ENCODE measurements at places on chromosomes 1 and 21.

- no peak for DNase-seq
Observed at GRCh38 chr1:154886281-154887015, 16.4 kb upstream of the KCNN3 start.

GRCh38 chr1:210464519-210465039 is 135.9 kb downstream of the HHAT start:
- DNase-seq, result no peak

DNA sequence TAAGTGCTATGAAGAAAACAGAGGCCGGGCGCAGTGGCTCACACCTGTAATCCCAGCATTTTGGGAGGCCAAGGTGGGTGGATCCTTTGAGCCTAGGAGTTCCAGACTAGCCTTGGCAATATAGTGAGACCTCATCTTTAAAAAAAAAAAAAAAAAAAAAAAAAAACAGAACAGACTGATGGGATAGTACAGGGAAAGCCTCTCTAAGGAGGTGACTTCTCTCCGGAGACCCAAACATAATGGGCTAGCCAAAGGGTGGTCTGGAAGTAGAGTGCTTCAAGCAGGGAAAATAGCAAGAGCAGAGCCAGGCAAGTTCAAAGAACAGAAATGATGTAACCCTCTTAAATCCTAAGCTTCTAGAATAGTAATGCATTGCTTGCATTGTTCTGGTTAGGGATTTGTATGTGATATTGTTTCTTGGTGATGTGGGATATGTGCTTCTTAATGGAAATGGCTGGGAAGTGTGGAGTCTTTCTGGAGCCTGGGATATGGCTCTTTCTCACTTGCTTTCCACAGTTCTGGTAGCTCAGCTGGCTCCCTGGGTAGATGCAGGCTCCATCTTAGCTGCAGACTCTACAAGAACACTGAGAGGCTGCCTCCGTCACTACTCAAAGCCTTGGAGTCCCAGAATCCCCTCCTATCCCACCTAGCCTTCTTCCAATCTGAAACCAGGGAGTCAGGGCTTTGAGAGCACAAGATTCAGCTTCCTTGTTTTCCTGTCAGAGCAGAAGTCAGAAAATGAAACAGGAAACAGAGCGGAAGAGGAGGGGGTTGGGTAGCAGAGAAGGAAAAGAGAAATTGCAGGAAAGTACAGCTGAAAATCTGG is 1.9 kb upstream of the PIGV start:
- DNase-seq, result peak; percentile 18

DNA sequence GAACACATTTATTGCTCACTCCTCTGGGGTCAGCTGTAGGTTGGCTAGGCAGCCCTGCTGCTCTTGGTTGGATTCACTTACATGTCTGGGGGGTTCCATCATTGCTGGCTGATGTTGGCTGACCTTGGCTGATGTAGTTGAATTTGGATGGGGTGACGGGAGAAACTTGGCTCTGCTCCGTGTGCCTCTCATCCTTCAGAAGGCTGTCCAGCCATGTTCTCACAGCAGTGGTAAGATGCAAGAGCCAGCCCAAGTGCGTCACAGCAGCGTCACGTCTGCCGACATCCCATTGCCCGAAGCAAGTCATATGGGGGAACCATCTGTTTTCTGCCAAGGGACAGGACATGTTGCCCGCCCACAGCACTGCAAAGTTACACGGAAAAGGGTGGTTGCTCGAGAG is 613.5 kb downstream of the MATN1 start:
- no peak for DNase-seq

- no peak for DNase-seq
Observed at GRCh38 chr1:53183095-53183990, 13.3 kb upstream of the CPT2 start.

GRCh38 chr1:228772516-228773212 is 37.4 kb downstream of the RHOU start:
- no peak for DNase-seq

DNA sequence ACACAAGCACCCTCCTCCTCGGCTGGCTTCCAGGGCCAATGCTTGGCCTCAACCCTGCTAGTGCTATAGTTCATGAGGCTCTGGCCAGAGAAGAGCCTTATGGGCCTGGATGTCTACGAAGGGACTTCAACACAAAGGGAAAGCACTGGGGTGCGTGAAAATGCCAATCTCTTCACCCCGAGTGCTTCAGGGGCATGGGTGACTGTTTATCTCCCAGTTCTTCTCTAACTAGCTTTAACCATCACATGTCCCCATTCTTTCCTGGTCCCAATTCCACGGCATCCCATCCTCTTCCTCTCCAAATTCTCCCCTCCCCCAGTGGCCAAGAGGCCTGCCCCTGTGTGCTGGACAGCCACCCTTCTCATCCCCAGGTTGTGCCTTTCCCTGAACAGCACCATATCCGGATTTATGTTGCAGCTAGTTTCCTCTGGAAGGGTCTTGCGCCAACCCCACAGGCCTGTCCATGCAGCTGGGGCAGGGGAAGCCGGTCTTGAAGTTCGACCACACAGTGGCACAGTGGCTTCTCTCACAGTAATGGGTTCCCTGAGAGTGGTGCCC is 16.7 kb downstream of the ABCA4 start:
- no peak for DNase-seq

GRCh38 chr1:214393086-214393485 is 112.1 kb downstream of the SMYD2 start:
- DNase-seq, result no peak

DNA sequence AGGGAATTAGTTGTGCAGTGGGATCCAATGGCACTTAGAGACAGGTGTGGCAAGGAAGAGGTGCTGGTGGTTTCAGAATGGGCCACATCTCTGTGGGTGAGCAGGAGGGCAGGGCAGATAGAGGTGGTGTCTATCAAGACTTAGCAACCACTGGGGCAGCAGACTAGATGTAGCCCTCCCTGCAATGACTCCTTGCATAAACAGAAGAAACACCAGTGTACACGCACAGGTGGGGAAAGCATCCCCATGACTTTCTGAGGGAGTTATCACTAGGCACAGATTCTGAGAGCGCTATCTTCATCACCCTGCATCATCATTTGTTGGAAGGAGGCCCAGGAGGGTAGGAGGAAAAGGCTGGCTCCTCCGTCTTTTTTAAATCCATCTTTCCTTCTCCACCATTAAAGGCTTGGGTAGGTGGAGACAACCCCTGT is 58.4 kb downstream of the PLXNA2 start:
- no peak for DNase-seq

DNA sequence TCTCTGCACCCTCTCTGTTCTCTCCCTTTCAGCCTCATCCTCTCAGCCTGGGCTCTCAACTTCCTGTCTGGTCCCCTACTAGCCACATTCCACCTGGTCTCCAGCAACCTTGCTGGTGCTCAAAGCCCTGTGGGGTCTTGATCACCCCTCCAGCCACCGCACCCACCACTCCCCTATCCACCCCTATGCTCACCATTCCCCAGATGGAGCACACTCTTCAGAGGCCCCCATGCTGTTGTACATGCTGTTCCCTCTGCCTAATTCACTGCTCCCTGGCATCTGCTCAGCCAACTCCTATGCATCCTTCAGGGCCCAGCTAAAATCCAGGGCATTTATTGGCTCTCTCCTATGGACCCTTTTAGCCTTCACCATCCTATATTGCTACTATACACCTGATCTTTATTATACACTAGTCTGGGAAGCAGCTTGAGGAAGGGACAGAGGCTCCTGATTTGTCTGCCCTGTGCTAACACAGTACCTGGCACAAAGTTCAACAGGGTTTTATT is 81.0 kb downstream of the GLIS1 start:
- DNase-seq, result no peak

- DNase-seq, result no peak
Observed at GRCh38 chr1:34726861-34727260, 28.0 kb upstream of the GJB5 start.

DNA sequence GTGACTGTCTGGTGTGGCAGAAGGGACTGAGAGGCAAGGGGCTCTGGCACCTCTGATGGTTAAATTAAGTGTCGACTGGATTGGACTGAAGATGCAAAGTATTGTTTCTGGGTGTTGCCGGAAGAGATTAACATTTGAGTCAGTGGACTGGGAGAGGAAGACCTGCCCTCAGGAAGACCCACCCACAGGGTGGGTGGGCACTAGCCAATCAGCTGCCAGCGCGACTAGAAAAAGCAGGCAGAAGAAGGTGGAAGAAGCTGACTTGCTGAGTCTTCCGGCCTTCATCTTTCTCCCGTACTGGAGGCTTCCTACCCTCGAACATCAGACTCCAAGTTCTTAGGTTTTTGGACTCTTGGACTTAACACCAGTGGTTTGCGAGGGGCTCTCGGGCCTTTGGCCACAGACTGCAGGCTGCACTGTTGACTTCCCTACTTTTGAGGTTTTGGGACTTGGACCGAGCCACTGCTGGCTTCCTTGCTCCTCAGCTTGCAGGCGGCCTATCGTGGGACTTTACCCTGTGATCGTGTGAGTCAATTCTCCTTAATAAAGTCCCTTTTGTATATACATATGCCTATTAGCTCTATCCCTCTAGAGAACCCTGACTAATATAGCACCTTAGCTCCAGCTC is 79.6 kb downstream of the KAZN start:
- no peak for DNase-seq

DNA sequence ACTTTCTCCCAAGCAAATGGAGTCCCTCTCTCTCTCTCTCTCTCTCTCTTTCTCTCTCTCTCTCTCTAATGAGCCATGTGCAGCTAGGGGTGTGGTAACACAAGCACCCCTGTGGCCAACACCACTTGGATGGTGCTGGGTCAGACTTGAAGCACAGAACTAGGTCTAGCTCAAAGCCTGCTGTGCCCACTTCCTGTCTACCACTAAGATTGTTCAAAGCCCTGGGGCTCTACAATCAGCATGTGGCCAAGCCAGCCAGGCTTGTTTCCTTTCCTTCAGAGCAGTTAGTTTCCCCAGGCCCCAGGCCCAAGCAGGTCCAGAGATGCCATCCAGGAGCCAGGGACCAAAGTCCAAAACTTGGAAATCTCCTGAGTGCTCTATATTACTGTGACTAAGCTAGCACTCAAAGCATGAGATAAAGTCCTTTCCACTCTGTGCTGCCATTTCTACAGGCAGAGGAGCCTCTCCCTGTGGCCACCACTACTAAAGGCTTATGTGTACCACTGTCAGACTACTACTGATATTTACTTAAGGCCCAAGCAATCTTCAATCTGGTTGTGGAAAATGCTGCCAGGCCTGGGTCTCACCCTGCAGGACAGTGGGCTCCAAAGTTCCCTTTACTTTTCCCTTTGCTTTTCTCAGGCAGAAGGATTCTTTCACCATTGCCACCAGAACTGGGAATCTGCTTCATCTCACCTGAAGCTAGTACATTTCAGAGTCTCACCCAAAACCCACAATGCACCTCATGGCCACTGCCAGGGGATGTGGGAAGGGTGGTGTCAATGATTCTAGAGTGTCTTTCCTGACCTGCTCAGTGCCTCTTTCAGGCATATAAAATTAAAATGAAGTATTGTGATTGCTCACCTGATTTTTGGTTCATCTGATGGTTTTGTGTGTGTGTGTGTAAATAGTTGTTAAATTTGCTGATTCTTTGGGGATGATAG is 999.5 kb downstream of the NCAM2 start:
- DNase-seq, result no peak

DNA sequence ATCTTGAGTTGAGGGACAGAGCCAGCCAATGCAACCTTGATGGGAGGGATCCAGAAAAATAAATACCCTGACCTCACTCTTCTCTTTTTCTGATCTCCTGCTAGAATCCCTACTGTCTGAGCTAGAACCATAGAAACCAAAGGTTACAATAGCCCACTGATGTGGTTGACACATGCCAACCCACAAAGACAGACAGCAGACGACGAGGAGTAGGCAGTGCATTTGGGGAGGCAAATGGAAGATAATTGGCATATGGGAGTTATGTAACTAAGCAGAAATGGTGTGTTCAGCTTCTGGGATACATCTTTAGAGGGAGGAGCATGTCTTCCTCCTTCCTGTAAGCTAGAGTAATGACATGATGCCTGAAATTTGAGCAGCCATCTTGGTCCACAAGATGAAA is 171.7 kb upstream of the FGGY start:
- DNase-seq, result no peak

DNA sequence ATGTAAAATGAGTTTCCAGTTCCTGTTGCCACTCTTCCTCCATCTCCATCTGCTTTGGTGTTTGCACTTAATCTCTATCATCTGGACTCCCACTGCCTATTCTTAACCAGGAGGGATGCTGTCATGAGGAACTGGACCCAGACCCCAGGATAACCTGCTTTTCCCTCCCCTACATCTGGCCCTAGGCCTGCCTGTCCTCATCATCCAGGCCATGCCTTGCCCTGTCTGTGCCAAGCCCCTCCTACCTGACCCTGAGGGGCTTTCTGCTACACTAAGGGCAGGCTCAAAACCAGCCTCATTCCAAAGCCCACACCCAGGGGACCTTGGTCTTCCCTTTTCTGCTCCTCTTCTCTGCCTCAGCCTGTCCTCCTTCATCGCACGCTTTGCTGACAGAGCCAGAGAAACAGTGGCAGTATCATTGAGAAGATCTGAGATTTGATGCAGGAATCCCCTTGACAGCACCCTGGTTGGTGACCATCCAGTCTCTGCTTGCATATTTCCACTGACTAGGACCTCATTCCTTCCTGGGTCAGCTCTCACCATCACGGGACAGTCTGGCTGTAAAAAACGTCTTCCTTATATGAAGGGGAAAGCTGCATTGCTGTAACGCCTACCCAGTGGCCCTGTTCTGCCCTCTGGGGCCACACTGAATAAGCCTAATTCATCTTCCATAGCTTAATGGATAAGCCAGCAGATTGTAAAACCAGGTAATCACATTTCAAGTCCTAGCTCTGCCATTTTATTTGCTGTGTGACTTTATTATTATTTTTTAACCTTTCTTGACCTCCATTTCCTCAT is 38.8 kb downstream of the PLXNA2 start:
- DNase-seq, result no peak

DNA sequence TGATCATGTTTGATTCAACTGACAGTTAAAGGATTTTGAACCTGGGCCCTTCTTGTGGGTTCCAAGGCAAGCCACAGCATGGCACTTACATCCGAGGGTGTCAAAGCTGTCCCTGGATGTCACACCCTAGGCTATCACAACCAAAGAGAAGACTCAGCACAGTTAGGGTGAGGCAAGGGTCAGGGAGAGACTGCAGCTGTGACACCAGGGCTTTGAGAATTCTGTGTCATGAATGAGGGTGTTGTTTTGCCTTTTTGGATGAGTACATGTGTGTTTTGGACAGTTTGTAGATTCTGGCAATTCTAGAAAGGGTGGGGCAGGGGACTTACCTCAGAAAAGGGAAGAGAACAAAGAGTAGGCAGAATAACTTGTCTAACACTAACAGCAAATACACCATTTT is 37.8 kb upstream of the ZNF326 start:
- DNase-seq, result no peak

- no peak for DNase-seq
Observed at GRCh38 chr1:35572296-35572695, 818 bp upstream of the TFAP2E start.

Data from neural progenitor cell (in vitro differentiated cells).